Left renal cortex interstitium (tissue), 4 donors: ENCODE measurements at places on chromosomes 11 and 22.

DNA sequence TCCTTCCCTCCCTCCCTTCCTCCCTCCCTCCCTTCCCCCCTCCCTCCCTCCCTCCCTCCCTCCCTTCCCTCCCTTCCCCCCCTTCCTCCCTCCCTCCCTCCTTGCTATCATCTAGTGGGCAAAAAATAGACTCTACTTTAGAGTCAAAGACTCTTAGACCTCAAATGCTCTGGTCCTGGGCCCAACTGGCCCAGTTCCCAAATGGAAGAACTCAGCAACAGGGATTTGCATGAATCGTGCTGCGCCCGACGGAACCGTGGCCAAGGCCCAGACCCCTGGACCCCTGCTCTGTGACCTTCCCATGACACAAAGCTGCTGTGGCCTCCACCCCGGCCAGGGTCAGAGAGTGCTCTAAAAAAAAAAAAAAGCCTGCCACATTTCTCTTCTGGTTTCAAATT lies 97.4 kb downstream of the WNT7B start:
- DNase-seq, result no peak

- no peak for DNase-seq
Measured at GRCh38 chr11:69721745-69722144, 17.9 kb upstream of the FGF19 start.

DNA sequence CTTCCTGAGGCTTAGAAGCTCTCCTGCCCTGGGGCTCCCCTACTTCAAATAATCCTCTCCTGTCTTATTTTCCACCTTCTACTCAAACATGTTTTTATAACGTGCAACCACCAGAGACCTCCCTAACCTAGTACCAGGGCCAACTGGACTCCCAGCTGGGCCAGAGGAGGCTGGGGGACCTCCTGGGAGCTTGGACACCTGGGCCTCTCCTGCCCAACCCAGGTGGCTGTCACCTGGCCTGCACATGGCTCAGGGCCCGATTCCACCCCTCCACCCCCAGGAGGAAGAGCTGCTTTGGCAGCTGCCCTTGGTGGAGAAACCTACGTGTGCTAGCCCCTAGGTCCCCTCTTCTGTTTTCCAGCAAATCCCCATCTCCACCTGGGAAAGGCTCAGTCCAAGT lies 105.2 kb downstream of the ABTB2 start:
- no peak for DNase-seq

GRCh38 chr11:110301032-110301431 lies 4.6 kb upstream of the RDX start:
- DNase-seq, result no peak

GRCh38 chr22:29477723-29478318 lies 2.2 kb upstream of the NEFH start:
- DNase-seq, result no peak

GRCh38 chr11:109317726-109318125 lies 104.3 kb upstream of the C11orf87 start:
- DNase-seq, result no peak

DNA sequence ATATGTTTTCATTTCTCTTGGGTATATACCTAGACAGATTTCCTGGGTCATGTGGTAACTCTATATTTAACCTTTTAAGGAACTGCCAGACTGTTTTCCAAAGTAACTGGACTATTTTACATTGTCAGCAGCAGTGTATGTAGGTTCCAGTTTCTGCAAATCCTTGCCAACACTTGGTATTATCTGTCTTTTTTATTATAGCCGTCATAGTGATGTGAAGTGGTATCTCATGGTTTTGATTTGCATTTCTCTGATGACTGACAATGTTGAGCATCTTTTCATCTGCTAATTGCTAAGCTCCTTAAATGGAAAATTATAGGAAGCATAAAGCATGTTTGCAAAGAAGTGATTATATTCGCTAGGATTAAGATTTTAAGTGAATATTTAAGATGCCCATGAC lies 13.9 kb downstream of the NNMT start:
- no peak for DNase-seq

GRCh38 chr11:125663910-125664309 lies 16.7 kb downstream of the ACRV1 start:
- no peak for DNase-seq

DNA sequence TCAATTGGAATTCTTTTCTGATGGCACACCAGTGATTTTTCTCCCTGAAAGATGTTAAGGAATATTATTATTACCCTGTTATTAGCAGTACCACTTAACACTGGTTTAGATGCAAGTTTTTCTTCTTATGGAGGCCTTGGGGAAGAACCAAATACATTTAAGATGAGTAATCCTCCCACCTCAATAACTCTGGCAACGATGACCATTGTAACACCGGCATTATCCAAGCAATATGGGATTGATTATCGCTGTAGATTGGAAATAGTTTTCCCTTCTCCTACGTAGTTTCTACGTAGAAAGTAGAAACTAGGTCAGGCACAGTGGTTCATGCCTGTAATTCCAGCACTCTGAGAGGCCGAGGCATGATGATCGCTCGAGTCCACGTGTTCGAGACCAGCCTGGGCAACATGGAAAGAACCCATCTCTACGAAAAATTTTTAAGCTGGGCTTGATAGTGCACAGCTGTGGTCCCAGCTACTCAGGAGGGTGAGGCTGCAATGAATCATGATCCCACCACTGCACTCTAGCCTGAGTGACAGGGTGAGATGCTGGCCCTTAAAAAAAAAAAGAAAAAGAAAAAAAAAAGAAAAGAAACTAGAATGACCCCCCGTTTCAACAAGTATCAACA lies 45.5 kb downstream of the PACSIN2 start:
- no peak for DNase-seq
